ENCODE measurements at places on chromosomes 7 and 10.

GRCh38 chr7:20220921-20221547, 3.9 kb upstream of the MACC1 start:
- DNase-seq: no peak

GRCh38 chr7:158811461-158811860, 17.8 kb downstream of the ESYT2 start:
- no peak for DNase-seq

GRCh38 chr10:119079599-119080520, 757 bp downstream of the EIF3A start:
- peak; percentile 89 for DNase-seq

GRCh38 chr10:128440513-128441160, 314.4 kb upstream of the MKI67 start:
- no peak for DNase-seq

DNA sequence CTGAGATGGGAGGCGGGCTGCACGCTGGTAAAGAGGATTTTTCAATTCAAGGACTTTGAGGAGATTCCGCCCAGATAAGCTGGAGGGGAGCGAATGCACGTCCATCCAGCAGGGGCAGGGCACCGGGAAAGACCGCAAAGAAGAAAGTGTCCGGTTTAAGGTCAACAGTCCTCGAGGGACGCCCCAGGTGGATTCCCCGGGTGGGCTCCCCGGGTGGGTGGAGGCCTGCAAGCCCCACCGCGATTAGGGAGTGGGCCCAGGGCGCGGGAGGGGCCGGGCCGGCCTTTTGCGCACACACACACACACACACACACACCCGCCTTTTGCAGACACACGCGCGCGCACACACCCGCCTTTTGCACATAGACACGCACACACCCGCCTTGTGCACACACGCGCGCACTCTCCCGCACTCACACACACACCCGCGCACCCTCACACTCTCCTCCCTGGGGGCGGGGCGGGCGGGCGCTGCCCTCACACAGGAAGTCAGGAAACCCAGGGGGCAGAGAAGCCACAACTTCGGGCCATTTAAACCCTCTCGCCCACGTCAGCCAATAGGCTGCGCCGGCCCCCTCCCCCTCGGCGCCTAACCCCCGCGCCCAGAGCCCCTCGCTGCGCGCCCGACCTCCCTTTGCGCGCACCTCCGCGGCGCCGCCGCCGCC, 615 bp downstream of the ARHGAP12 start:
- peak; percentile 58 for DNase-seq

- DNase-seq: no peak
Observed at GRCh38 chr7:104124469-104124868, 83.3 kb downstream of the ORC5 start.

GRCh38 chr7:94980418-94981142, 73.2 kb downstream of the PPP1R9A start:
- no peak for DNase-seq

GRCh38 chr7:55094092-55094690, 75.4 kb downstream of the EGFR start:
- DNase-seq: no peak

- DNase-seq: peak; percentile 16
Observed at GRCh38 chr10:124997771-124998623, 56.1 kb downstream of the ZRANB1 start.

DNA sequence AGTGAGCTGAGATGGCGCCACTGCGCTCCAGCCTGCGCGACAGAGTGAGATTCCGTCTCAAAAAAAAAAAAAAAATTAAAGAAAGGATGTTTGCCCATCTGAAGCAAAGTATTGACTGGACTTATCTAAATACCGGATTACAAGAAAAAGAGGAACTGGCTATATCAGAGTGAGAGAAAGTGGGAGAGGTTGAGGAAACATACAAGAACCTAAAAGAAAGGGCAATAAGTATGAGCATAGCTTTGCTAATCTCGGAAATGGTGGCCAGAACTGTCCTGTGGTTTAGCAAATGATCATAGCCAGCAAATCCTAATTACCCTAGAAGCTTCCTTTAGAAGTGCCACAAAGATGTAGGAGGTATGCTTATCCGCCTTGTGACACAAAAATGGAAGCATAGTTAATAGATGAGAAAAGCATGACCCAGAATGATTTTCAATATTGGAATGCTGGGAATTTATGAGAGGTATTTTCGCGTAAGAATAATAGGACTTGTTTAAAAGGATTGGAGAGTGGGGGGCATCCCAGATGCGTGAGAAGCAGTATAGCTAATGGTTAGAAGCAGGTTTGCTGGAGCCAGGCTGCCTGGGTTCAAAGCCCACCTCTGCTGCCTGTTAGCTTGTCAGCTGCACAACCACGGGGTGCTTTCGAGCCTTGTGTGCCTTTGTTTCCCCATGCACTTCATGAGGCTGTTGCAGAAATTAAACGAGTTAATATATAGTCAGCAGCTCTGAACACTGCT, 1.2 kb upstream of the GTPBP4 start:
- no peak for DNase-seq

Data from GM10248 (cell line).